ENCODE measurements at places on chromosomes 2 and 18.

GRCh38 chr2:73291093-73291460, 2.3 kb downstream of the EGR4 start:
- H3K36me3 ChIP-seq: no peaks in the 10 kb centered on the region
- H3K4me3 ChIP-seq: peak overlapping the region; percentile 57
- H3K27ac ChIP-seq: no peak overlapping the region
- no peaks in the 10 kb centered on the region for H3K4me1 ChIP-seq
- no peak for DNase-seq

DNA sequence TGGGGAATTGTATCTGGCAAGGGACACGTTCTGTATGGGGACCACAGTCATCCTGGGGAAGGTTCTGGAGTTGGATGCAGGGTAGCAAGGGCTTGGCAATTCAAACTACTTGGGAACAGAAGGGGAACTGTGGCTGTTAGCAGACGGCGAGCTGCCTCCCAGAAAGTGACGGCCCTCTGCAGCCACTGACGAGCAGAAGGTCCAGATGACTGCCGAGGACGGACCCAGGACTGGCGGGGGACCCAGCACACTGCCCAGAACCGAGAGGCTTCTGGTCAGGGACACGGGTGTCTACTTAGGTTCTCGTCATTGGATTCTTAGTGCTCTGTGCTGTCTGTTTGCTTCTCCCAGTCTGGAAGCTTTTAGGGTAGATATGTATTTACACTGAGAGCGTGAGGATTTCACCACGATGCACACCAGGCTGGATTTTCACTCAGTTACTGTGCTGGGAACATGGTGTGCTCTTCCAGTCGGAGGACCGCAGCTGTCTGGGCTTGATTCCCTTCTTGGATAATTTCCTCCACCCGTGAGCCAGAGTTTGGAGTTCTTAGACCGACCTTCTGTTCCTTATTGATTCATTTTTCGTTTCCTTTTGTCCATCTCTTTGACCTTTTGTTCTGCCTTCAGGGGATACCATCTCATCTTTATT, 13.4 kb downstream of the GPR35 start:
- DNase-seq: no peak
- H3K27ac ChIP-seq: no peak overlapping the region
- no peak overlapping the region for H3K4me3 ChIP-seq
- no peaks in the 10 kb centered on the region for H3K36me3 ChIP-seq

DNA sequence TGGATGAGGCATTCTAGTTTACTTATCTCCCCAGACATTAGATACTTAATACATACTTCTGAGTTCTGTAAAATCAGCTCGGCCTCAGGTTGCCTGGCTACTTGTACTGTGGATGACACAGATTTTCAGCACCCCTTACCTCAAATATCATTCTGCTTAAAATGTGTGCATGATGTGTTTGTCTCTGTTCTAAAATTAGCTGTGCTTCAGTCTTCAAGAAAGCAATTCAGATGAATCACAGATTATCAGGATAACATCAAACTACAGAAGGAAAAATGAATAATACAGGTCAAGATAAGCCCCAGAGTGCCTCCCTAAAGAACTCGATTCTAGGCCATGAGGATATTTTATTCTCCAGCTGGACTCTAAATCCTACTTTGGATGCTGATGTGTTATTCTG, 21.3 kb upstream of the MAPRE2 start:
- no peak overlapping the region for H3K27ac ChIP-seq
- no peak overlapping the region for H3K4me3 ChIP-seq
- DNase-seq: no peak
- no peaks in the 10 kb centered on the region for H3K27me3 ChIP-seq
- H3K36me3 ChIP-seq: no peaks in the 10 kb centered on the region

DNA sequence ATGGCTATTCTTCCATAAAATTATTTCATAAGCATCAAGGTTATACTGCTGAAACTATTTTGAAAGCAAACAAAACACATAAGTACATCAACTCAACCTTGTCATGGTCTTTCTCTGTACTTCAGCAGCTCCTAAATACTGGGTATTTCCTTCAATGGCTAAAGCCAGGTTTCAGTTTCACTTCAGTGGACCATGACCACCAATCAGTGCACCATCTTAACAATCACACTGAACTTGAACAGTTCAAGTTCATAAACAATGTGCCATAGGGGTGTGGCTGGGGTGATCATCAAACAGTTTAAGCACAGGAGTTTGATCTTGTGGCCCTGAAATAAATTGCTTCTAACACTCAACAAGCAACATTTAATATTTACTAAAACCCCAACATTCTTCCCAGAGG, 124.1 kb upstream of the FIGN start:
- no peak for DNase-seq
- no peaks in the 10 kb centered on the region for H3K36me3 ChIP-seq
- no peak overlapping the region for H3K27ac ChIP-seq

DNA sequence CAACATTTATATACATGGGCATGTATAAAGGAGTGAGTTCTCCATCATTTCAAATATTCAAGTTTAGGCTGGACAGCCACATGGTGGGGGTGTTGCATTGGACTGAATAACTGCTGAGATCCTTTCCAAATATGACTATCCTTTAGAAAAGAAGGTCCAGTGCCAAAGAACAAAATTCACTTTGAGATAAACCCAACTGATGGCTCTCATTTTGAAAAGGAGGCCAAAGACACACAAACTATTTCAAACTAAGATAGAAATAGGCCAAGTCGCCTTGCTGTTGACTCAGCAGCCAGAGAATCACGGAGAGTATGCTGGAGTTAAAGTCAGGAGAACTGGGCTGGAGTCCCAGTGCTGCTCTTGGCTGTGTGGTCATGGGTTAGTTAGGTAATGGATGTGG, 204.5 kb upstream of the LRATD1 start:
- no peaks in the 10 kb centered on the region for H3K27me3 ChIP-seq
- no peak overlapping the region for H3K4me3 ChIP-seq

DNA sequence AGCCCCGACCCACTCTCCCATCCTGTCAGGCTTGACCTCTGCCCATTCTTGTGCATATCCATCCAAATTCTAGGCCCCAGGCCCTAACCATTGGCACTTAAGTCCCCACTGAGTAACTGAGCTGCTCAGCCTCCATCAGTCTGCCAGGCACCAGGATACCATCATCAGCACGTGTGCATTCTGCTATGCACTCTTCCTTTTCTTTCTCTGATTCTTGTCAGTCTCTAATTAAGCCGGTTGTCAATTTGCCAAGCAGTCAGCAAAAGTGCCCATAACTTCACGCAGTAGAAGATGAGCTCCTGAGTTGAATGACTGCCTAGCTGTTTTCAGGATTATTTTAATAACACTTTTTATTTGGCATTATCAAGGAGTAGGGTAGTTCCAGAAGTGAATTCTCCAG, 107.2 kb downstream of the FEZ2 start:
- peaks cover 9% of the 10 kb centered on the region for H3K4me1 ChIP-seq
- no peak for DNase-seq
- H3K27ac ChIP-seq: peak overlapping the region; percentile 2
- H3K36me3 ChIP-seq: no peaks in the 10 kb centered on the region
- H3K4me3 ChIP-seq: no peak overlapping the region

DNA sequence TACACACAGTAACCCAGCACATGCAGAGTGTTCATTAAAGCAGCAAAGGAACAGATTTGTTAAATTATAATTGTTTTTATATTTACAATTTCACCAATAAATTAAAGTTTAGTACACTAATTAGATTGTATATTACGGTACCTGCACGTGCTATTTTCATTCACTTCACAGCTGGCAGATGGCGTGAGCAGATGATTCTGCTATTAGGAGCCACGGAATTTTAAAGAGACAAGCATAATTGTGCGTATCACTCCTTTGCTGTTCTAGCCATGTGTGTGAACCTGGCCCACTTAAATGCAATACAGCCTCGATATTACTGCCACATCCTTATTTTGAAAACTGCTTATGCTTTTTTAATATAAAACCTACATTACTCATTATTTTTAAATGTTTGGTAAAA, 332.8 kb upstream of the SOX11 start:
- H3K27me3 ChIP-seq: no peaks in the 10 kb centered on the region
- DNase-seq: no peak
- no peaks in the 10 kb centered on the region for H3K36me3 ChIP-seq
- H3K27ac ChIP-seq: no peak overlapping the region

DNA sequence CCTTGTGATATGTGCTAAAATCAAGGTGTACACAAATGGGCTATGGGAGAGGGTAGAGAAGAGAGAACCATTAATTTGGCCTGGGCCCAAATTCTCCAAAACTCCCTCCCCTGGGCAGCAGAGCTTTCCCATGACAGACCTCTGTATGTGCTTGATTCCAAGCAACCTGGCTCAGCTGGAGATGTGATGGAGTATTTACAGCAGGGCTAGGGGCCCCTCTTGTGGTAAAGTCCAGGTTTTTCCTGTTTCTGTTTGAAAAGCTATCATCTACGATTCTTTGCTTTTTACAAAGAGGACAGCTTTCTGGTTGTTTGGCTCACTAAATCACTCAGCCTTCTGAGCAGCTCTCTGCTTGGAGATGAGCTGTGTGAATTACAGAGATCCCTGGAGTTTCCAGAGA, 40.3 kb downstream of the KCNS3 start:
- H3K36me3 ChIP-seq: no peaks in the 10 kb centered on the region
- no peaks in the 10 kb centered on the region for H3K27me3 ChIP-seq
- H3K4me3 ChIP-seq: no peak overlapping the region
- no peak for DNase-seq

- DNase-seq: no peak
- H3K27me3 ChIP-seq: no peaks in the 10 kb centered on the region
- H3K4me3 ChIP-seq: no peak overlapping the region
- no peaks in the 10 kb centered on the region for H3K36me3 ChIP-seq
- H3K27ac ChIP-seq: no peak overlapping the region
Measured at GRCh38 chr2:19688059-19688458, 213.7 kb downstream of the TTC32 start.

DNA sequence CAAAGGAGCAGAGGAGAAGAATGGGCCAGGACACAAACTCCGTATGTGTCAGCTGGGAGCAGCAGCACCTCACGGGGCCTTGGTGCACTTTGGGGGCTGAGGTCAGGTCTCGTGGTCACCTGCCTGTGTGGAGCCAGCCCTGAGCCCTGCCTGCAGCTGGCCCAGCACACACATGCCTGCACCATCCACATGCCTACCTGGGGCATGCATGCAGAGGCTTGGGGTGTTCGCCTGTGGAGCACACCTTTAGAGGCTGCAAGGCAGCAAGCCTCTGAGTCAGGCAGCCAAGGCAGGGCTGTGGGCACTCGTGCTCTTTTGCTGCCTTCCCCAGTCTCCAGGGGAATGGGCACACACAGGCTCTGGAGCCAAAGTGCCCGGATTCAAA, 36.0 kb downstream of the ARHGEF4 start:
- no peaks in the 10 kb centered on the region for H3K4me1 ChIP-seq
- H3K36me3 ChIP-seq: no peaks in the 10 kb centered on the region
- no peak overlapping the region for H3K4me3 ChIP-seq
- H3K27ac ChIP-seq: no peak overlapping the region

GRCh38 chr2:236210536-236210935, 42.4 kb upstream of the GBX2 start:
- H3K4me3 ChIP-seq: no peak overlapping the region
- H3K27me3 ChIP-seq: peaks cover 28% of the 10 kb centered on the region
- H3K4me1 ChIP-seq: no peaks in the 10 kb centered on the region
- H3K27ac ChIP-seq: no peak overlapping the region

DNA sequence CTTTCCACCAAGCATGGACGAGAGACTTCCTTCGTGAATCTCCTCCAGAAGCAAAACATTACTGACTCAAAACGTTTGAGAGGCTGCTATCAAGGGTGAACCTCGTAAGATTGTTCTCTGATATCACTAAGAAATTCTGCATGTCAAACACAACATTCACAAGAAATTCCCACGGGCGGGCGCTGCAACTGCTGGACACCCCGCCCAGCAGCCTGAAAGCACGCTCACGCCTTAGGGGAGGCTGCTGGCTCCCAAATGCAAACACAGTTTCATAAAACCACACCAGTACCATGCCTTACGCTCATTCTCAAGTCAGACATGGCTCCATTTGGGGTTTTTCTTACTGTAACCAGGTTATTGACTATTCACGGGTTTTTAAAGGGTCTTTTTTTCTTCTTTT, 39.0 kb downstream of the MBP start:
- no peak for DNase-seq
- H3K4me1 ChIP-seq: peaks cover 3% of the 10 kb centered on the region
- no peak overlapping the region for H3K4me3 ChIP-seq

DNA sequence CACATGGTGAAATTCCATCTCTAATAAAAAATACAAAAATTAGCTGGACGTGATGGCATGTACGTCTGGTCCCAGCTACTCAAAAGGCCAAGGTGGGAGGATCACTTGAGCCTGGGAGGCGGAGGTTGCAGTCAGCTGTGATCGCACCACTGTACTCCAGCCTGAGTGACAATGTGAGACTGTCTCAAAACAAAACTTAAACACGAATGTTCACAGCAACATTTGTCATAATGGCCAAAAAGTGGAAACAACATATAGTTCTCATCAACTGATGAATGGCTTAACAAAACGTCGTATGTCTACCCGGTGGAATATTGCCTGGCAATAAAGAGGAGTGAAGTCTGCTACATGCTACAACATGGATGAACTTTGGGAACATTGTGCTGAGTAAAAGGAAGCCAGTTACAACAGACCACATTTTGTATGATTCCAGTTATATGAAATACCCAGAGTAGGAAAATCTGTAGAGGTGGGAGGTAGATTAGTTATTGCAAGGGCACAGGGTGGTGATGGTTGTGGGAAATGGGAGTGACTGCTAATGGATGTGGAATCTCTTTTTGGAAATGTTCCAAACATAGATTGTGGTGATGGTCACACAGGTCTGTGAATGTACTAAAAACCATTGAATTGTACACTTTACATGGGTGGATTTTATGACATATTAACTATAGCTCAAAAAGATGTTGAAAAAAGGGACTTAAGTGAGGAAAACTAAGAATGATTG, 478.2 kb downstream of the PTPRM start:
- H3K4me1 ChIP-seq: no peaks in the 10 kb centered on the region
- no peaks in the 10 kb centered on the region for H3K36me3 ChIP-seq
- no peak overlapping the region for H3K27ac ChIP-seq
- no peak overlapping the region for H3K4me3 ChIP-seq

DNA sequence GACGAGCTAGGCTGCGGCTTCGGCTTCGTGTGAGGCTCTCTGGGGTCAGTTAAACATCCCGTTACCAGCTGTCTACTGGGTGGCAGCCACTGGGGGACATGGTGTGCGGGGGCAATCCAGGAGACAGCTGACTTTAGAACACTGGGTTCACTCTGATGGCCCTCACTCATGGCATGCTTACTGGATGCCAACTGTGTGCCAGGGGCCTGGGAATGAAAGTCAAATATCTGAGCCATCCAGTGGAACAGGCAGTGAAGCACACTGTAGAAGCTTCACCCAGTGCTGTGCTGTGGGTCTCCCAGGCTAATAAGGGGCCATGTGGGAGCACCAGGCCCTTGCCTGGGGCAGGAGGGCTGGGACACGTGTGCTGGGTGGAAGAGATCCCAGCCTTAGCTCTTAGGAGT, 48.3 kb downstream of the GLI2 start:
- no peaks in the 10 kb centered on the region for H3K27me3 ChIP-seq
- DNase-seq: no peak
- no peaks in the 10 kb centered on the region for H3K4me1 ChIP-seq
- no peak overlapping the region for H3K4me3 ChIP-seq
- no peaks in the 10 kb centered on the region for H3K36me3 ChIP-seq

- DNase-seq: no peak
- peak overlapping the region; percentile 95 for H3K4me3 ChIP-seq
- peak overlapping the region; percentile 90 for H3K27ac ChIP-seq
- no peaks in the 10 kb centered on the region for H3K36me3 ChIP-seq
Measured at GRCh38 chr2:201070948-201071478, 458 bp downstream of the HYCC2 start.

- no peak for DNase-seq
- no peaks in the 10 kb centered on the region for H3K27me3 ChIP-seq
- H3K36me3 ChIP-seq: no peaks in the 10 kb centered on the region
- H3K4me1 ChIP-seq: no peaks in the 10 kb centered on the region
- H3K27ac ChIP-seq: no peak overlapping the region
Measured at GRCh38 chr2:877747-878146, 72.9 kb upstream of the SNTG2 start.

Data from breast epithelium (tissue), 4 donors.